ENCODE measurements at places on chromosomes 6 and 20.
A peak's percentile ranks its signal among the peaks of the same experiment; 100 is the strongest.

GRCh38 chr6:112956696-112957535 lies 609.8 kb downstream of the RFPL4B start:
- DNase-seq, result no peak

DNA sequence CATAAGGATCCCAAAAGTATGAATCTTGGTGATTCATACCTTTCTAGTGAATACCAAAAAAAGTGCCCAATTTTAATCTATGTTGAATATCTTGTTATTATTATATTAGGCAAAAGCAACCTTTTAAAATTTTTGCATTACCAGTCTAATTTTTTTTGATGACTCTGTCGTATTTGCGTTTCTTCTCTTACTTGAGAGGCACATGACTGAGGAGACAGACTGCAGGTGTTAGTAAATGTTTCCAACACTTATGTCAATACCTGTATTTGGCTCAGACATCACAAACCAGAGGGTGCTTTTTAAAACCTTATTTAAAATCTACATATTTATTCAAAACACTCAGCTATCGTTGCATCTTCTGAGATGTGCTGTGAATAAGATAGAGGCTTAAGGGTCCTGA lies 27.1 kb downstream of the ID4 start:
- DNase-seq, result no peak

DNA sequence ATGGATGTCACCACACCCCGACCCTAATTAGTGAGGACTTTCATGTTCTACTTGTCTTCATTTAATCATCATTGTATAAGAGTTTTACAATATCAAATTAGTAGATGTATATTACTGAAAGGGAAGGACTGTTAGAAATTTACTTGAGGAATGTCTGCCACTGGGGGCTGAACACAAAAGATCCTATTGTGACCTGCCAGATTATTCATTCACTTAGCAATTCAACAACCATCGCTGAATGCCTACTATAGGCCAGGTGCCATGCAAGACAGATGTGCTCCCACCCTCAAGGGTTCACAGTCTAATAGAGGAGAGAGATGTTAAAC lies 8.0 kb upstream of the RBCK1 start:
- DNase-seq, result no peak

- DNase-seq, result no peak
Observed at GRCh38 chr6:99366852-99367251, 17.4 kb upstream of the FAXC start.

GRCh38 chr6:105560611-105561066 lies 157.8 kb upstream of the PREP start:
- peak; percentile 24 for DNase-seq

DNA sequence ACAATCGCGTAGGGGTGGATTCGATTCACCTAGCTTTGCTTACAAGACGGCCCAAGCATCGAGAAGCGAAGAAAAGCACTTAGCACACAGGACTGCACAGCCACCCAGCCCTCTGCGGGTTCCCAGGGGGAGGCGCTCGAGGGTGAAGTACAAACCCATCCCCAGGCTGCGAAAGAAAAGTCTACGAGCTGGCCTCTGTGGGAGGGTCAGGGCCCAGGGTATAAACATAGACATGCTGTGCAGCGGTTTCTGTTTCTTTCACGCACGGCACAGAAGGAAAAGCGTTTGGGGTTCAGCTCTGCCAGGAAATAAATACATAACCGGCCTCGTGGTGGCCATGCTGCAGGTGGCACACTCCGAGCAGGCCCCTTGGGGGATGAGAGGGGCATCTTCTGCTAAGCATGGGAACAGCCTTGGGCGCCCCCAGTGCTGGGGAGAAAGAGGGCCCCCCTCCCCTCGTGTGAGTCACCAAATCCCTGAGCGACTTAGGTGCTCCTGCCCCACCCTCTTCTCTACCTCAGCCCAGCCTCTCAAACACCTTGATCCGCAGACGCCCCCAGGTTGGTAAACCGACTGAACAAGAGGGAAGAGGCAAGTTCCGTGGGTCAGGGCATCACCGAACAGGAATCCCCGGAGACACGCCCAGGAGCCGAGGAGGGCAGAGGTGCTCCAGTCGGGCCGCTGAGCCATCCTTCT lies 91.6 kb upstream of the RIPOR2 start:
- DNase-seq, result peak; percentile 74

- DNase-seq, result peak; percentile 33
Observed at GRCh38 chr6:33761922-33762629, 15.4 kb upstream of the IP6K3 start.

DNA sequence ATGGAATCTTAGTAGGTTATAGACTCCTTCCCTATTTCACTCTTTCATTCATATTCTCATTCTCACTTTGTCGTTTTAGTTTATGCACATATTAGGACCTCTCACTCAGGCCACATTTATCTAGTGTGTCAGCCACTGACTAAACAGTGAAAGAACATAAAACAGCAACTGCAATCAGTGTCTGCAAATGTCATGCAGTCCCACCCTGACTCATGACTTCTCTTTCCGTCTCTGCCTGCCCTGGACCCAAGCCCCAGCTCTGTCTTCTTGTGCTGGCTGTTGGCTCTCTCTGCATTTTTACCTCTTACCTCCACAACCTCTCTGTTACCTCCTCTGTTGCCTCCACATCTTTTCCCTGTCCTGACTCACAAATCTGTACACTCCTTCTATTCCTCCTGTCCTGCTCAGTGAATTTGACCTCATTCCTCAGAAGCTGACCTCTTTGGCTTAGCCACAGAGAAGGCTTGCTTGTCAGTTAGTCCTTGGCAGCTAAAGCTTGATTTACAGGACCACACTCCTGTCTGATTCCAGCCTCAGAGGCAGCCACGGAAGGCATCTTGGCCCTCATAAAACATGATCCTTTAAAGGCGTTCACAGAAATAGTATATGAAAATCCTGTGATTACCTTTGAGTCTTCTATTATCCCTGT lies 247.6 kb downstream of the PKHD1 start:
- no peak for DNase-seq

- no peak for DNase-seq
Observed at GRCh38 chr20:61876952-61877728, 188.5 kb downstream of the TAF4 start.

DNA sequence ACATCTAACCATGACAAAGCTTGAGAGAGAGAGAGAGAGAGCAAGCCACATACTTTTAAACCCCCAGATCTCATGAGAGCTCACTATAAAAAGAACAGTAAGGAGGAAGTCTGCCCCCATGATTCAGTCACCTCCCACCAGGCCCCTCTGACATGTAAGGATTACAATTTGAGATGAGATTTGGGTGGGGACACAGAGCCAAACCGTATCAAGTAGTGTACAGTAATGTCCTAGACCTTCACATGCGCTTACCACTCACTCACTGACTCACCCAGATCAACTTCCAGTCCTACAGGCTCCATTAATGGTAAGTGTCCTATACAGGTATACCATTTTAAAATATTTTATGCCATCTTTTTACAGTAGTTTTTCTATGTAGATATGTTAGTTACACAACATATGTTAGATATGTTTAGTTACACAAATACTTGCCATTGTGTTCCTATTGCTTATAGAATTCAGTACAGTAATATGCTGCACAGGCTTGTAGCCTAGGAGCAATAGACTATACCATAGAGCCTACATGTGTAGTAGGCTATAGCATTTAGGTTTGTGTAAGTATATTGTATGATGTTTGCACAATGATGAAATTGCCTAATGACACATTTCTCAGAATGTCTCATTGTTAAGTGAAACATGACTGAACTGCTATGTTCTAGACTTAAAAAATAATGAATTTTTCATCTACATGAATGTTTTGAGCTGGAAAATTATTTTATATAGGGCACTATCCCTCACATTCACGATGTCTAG lies 11.7 kb downstream of the TSPYL1 start:
- DNase-seq, result no peak

GRCh38 chr20:12372557-12372956 lies 454.9 kb downstream of the BTBD3 start:
- no peak for DNase-seq

- DNase-seq, result no peak
Observed at GRCh38 chr20:35657271-35657670, 7.4 kb downstream of the CPNE1 start.

- DNase-seq, result no peak
Observed at GRCh38 chr6:1580109-1580508, 29.6 kb upstream of the FOXC1 start.

GRCh38 chr6:167098825-167099225 lies 24.1 kb upstream of the CCR6 start:
- no peak for DNase-seq

DNA sequence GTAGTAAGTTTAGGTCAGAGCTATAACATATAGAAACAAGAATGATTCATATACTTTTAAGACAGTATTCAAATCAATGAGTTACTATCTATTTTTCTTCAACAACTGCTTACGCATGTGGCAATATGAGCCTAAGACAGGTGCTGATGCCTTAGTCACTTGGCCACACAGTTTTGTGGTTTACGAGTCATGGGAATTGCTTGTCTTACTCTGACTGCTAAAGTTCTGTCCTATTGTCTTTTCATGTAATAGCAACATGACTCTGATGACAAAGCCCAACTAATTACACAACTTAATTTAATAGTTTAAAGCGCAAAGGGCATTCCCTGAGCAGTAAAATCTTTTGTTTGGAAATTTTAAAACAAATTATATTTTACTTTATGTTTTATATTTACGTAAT lies 159.3 kb upstream of the CENPW start:
- peak; percentile 39 for DNase-seq

- no peak for DNase-seq
Observed at GRCh38 chr20:57251344-57251743, 15.1 kb downstream of the BMP7 start.

GRCh38 chr20:40816039-40816352 lies 127.0 kb upstream of the MAFB start:
- no peak for DNase-seq

DNA sequence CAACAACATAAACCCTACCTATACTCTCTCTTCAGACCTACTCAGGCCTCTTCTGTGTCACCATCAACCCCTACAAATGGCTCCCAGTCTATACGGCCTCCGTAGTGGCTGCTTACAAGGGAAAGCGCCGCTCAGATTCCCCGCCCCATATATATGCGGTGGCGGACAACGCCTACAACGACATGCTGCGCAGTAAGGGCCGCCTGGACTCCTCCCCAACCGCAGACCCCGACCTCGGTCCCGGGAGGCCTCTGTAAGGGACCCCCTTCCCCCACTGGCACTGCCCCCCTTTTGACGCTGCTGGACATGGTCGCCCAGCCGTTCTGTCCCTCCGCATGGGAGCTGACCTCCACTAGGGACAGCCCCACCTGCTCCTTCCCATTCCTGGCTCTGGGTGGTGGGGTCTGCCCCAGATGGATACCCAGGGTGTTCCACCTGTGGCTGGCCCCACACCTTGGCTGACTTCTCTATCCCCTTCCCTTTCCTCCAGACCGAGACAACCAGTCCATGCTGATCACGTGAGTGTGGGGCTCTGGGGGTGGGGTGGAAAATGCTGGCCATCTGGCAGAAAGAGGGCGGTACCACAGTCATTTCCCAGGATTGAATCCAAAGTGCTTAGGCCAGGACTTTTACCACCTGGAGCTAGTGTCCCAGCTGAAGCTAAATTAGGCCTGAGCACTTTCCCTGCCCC lies 25.0 kb downstream of the MYH7B start:
- DNase-seq, result no peak

- no peak for DNase-seq
Observed at GRCh38 chr20:50014570-50015562, 32.1 kb downstream of the SNAI1 start.

DNA sequence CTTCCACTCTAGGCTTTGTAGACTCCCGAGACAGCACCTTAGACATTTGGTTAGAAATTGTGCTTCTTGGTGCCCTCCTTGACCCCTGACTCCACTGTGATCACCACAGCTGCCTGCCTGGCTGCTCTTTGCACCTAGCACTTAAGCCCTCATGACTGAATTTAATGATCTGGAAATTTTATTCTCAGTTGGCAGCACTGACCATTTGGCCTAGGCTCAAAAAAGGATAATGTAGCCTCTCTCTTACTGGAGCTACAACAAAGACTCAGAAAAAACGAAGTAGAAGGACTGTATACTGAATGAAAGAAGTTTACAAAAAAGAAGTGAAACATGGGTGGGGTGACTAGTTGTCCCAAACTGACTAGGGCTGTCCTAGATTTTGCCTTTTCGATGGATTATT lies 11.3 kb upstream of the ABRACL start:
- DNase-seq, result no peak

DNA sequence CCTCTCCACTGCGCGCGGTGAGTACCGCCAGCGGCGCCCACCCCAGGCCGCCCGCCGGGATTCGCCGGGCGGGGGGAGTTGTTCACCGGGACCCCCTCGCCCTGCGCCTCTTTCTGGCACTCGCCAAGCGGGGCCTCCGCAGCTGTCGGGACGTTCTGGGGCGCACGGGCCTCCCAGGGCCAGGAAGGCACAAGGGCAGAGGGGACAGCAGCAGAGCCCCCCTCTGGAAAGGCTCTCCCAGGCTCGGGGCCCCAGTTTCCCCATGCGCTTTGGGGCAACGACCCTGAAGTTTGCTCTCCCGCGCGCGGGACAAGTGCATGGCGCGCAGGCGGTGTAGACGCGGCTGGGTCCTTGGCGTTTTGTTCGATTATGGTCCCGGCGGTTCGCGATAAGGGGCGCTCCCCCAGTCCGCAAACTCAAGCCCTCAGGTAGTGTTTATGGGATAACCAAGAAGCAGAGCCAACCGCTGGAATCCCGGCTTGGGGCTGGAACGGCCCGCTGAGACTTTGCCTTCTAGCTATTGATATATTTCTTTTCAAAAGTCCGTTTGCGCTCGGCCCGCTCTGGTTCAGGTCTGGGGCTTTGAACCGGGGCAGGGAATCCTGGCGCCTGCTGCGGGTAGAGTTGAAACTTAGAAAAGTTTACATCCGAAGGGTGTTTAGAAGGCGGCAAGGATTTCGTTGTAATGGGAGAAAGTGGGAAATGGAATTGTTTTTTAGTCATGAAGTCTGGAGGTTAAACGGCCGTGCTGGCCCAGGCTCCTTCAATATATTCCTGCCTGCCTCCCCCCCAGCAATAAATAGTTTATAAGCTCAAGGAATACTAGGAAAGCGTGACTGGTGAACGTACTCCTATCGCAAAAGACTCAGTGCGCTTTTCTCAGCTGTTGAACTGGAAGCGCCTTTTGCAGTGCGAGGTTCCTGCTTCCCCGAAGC lies 595 bp downstream of the EYA2 start:
- DNase-seq, result no peak

- DNase-seq, result no peak
Observed at GRCh38 chr6:124026694-124027093, 223.0 kb downstream of the NKAIN2 start.

DNA sequence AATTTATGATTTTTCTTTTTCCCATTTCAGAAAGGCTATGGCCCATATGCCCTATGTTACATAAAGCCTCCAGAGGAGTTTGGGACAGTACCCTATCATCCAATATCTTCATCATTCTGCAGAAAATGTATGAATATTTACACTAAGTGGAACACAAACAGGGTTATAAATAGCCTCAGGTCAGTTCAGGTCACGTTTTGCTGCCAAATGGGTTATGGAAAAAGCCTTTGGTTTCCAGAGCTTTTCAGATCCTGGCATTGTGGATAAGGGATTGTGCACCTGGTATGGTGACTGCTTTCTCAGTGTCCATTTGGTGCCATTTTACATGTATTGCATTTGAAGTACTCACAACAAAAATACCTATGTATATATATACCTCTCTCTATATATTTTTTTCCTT lies 29.4 kb downstream of the UTRN start:
- DNase-seq, result no peak

GRCh38 chr20:24405810-24406209 lies 63.6 kb upstream of the SYNDIG1 start:
- DNase-seq, result no peak

- peak; percentile 43 for DNase-seq
Observed at GRCh38 chr6:88982720-88983119, 19.3 kb upstream of the RNGTT start.

- no peak for DNase-seq
Observed at GRCh38 chr6:80769106-80769505, 662.6 kb downstream of the BCKDHB start.

Measured in stimulated activated naive CD8-positive, alpha-beta T cell treated with anti-CD3 and anti-CD28 coated beads, Interleukin-15, amount 100 ng/mL, for 72 hours (primary cell).